Femur (tissue), 1 donor: ENCODE measurements at places on chromosomes 7 and 10.

- no peak for DNase-seq
Measured at GRCh38 chr10:75619635-75620034, 188.2 kb downstream of the LRMDA start.

DNA sequence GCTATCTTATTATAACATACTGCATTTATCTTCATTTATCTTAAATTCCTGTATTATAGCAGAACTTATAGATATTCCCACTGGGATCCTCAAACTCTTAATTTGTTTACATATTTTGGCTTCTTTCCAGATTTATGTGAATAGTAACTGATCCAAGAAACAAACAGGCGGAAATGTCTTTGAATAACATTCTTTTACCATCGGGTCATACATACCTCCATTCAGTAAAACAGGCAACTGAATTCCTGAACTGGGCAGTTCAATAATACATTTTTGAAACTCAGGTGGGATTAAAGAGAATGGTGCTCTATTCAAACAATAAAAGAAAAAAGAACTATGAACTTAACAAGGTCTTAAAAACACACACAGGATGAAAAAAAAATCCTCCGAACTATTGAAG is 337.4 kb downstream of the CRPPA start:
- DNase-seq, result no peak

DNA sequence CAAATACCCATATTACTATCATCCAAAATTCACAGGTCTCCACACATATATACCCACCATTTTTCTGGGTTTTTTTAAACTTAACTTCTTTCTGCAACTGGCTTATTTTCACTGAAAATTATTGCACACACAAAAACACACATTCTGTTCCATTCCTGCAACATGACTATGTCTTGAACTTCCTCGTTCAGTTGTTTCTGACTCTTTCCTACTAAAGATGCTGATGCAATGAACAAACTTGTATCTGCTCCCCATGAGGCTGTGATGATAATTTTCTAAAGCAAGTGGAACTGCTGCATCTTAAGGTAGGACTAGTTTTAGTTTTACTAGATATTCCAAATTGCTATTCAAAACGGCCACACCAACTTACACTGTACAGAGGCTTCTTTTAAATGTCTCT is 77.7 kb downstream of the OSBPL3 start:
- no peak for DNase-seq

GRCh38 chr7:90961037-90961725 is 303.1 kb upstream of the FZD1 start:
- no peak for DNase-seq

GRCh38 chr10:100148353-100149211 is 37.2 kb downstream of the ERLIN1 start:
- no peak for DNase-seq

DNA sequence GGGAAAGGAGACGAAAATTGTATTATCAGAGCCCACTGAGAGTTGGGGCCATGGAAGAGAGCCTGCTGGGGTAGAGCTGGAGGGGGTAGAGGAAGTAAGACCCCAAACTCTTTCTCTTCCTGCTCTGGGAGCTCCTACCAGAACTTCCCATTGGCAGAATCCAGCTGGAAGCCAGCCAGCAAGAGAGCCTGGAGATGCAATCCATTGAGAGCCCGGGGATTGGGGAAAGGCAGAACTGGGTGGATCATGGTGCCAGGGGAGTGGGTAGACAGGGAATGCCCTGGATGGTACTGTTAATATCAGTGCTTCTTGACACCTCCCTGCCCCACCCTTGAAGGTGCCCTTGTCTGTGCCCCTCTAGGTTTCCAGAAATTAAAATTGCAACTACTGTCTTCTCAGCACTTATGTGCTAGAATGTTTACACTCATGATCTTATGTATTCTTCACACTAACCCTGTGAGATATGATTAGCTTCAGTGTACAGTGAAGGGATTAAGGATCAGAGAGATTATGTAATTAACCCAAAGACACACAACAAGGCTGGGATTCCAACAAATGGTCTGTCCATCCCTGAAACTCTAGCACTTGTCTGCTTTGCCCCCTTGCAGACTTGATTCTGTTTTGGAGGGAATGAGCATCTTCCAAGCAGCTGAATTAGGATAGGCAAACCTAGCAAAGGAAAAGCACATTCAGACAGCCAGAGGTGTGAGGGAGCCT is 154.1 kb downstream of the C10orf105 start:
- no peak for DNase-seq

DNA sequence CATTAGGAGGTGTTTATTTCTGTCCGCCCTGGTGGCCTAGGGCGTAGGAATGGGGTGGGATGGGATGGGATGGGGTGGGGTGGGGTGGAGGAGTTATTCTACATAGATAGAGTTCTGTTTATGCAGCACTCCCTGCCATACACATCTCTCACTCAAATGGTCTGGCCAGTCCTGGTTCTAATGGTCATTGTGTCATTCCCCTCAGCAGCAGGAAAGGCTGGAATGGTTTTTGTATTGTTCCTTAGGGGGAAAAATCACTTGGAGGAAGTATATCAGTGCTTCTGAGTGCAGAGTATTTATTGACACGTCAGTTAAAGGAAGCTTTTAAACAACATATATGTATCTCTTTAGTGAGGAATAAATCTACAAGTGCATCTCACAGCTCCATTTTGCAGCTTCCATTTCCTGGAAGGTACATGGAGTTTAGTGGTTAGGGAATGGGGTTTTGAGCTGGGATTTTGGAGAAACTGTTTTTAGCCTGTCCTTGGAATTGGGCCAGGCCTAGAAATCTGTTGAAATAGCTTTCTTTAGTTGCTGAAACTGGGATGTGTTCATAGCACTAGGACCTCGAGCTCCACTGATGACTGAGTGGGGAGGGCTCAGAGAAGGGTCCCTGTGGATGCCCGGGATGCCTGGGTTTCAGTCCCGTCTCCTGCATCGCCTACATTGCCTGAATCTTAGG is 8.3 kb downstream of the TSPAN14 start:
- DNase-seq, result no peak

DNA sequence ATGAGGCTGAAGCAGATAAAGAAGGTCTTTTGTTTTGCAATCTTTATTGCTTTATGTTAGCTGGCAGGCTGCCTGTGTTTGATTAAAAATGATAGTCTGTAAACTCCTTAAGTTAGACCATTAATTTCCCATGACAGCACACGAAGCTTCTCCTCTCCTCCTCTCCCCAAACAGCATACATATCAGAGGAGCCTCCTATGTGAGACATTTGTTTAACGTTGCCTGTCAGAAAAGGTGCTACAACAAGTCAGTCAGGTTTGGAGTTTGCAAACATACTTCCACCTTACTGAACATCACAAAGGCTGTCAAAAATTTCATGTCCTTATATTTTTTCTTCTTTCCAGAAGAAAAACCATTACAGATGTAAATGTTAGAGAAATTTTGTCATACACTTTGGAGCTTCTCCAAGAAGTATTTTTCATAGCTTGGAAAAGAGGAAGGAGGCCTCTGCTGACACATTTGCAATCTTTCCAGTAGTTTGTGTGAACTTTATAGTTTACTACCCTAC is 393.1 kb downstream of the EXOC4 start:
- DNase-seq, result no peak

- peak; percentile 80 for DNase-seq
Measured at GRCh38 chr7:130733931-130734814, at the start of gene KLF14. KLF14 (minus strand) TSS chr7:130734207; CDS start chr7:130734033, 174 bp downstream.

- DNase-seq, result no peak
Measured at GRCh38 chr7:73909051-73909941, 48.3 kb downstream of the TMEM270 start.

DNA sequence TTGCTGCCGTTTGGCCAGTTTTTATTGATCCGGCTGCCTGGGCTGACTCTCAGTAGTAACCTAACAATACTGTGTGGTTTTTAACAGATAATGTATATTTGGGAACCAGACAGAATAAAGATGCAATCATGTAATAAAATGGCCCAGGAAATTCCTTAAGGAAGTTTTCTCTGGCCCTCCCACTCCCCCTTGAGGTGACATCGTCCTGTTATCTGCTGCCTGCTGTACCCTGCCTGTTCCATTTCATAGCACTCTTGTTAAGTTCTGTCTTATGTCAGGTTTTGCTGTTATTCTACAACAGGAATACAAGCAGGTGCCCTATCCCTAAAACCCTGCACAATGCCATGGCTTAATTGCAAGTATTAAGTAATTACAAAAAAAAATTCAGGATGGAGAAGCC is 12.5 kb downstream of the ITGB8 start:
- DNase-seq, result no peak

DNA sequence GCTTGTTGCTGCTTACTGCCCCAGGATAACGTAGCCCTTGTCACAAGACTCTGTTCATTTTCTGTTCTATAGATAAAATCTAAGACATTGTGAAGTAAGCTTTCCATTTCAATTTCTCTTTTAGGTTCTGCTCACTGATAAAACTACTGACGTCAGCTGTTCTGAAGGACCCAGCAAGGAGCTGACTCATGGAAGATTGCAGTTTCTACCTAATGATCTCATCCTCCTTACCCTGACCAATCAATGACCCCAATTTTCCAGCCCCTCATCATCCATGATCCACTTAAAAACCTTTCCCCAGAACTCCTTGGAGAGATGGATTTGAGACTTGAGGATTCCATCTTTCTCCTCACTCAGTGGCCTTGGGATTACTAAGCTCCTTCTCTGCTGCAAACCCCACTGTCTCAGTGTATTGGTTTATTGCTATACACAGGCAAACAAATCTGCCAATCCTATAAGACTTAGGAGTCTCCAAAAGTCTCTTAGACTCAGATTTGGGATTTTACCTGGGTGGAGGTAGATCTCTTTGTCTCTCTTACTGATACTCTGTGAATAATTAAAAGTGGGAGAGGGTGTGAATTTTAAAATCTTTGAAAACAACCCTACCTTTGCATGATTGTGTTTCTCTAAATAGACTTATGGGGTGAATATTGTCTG is 109.2 kb upstream of the TRIM24 start:
- DNase-seq, result no peak

DNA sequence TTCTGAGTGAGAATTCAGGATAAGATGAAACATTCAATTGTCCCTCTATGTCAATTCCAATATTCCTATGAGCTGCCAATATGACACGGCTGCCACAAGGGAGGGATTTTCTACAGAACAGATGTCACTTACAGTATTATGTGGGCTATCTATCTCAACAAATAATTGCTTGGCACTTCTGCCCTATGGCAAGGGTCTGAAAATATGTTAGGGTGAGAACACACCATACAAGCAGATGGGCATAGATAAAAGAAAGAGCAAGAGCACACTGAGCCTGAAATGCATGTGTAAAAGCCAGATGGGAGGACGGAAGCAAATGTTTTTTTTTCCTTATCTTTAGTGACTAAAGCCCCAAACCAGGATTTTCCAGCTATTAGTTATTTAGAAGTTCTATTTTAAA is 70.1 kb upstream of the TFEC start:
- DNase-seq, result no peak

DNA sequence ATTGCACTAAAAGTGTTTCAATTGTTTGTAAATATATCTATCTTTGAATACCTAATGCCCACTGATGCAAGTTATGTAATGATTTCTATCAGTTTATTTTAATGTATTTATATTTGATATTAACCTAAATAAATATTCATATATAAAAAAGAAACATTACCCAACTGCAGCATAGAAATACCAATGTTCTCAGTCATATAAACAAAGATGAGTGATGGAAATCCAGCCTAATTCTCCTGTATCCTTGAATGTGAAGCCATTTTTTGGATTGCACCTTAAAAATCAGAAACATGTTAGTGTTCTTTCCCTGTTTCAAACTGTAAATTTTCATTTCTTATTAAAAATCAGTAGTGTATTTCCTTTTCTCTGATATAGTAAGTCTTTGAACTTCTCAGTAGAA is 305.8 kb upstream of the GNAI1 start:
- DNase-seq, result no peak

GRCh38 chr10:73920089-73920488 is 9.2 kb downstream of the PLAU start:
- DNase-seq, result peak; percentile 67

DNA sequence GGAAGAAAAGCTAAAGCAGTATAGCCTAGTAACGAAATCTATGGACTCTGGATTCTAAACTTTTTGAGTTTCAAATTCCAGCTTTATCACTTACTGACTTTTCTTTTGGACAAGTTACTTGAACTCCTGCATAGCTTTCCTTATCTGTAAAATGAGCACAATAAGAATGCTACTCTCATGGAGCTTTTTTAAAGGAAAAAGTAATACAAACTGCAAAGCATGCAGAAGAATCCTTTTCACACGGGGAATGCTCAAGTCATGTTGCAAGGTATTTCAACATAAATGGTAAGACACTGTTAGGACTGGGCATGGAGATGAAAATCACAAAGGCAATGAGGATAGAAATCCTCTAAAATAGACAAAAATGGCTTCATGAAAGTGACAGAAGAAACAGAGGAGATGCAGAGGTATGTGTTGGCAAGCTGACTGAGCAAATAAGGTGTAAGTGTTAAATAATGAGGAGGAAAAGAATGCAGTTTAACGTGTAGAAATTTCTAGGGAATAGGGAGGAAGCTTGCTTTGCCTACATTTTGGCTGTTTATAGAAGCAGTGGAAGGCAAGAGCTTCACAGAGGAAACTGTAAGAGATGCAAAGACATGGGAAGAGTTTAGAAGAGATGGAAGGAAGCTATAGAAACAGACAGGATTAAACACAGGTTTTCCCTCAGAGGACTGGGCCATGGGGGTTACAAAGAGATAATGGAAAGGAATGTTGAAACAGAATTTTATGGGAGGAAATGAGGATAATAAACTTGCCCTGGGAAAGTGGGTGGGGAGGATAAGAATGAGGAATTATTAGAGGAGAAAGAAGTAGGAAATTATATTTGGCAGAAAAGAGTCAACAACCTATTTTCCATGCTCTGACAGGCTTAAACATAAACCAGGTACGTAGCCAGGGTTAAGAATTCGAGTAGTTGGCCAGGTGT is 28.8 kb upstream of the SNX13 start:
- no peak for DNase-seq

DNA sequence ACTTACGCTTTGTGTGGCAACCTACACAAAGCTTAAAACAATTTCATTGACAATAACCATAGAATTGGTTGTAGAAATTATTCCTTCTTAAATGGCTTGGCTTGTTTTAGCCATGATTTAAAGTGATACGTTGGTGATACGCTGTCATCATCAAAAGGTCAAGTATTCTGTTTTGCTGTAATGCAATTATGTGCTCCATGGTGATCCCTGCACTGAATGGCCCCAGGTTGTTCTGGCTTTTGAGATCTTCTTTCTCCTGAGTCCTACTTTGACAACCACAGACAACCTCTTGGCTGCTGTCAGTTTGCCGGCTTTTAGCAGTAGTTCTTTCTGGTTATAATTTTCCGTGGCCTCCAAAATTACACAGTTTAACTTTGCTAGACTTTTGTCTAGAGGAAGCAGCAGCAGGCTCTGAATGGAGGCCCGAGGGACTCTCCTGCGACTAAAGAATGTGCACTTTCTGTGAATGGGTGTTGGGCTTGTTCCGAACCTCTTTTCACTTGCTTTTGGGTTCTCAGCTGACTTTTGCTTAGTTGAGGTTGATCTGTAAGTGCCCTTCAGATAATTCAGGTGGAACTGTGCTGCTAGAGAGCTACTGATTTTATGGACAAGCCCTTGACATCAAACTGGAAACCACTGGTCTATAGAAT is 104.7 kb downstream of the TMEM178B start:
- no peak for DNase-seq

- DNase-seq, result no peak
Measured at GRCh38 chr7:90320801-90321494, at the start of gene FAM237B. FAM237B (minus strand) TSS chr7:90321304; CDS start chr7:90319748, 1,556 bp downstream.

GRCh38 chr7:100166970-100167911 is 1.2 kb downstream of the GAL3ST4 start:
- no peak for DNase-seq

GRCh38 chr7:23713285-23714149 is 3.5 kb downstream of the STK31 start:
- DNase-seq, result no peak
